ENCODE measurements at places on chromosomes 5 and 9.

DNA sequence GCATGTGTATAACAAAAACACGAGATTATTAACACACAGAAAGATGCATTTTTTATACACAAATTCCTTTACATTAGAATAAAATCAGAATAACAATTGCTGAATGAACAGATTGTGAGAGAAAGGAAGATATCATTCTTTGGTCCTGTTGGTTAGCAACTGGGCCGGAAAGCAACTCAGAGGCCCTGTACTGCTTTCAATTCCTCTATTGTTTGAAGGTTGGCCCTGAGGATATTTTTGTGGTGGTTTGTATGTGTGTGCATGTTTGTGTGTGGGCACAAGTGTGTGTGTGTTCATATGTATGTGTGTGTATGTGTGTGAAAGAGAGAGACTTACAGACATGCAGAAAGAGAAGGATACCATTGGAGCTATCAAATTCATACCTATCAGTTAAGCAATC, 356.8 kb upstream of the DMAC1 start:
- DNase-seq = no peak

DNA sequence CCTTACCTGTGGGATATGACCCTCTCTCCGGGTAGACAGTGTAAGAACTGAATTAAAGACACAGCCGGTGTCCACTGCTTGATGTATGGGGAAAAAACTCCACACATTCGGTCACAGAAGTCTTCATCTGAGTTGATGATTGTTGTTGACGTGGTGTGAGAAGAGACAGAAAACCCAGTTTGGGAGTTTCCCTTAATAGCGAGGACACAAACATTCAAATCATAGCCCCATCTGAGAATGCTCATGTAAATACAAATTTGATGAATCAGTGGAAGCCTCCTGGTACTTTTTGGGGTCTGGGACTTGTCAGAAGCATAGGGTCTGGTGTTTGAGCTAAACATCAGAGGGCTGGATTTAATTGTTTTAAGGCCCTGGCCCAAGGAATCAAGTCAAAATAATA, 11.0 kb downstream of the HAVCR1 start:
- DNase-seq = no peak

- DNase-seq = no peak
Measured at GRCh38 chr5:82100303-82101077, 128.7 kb downstream of the ATG10 start.

GRCh38 chr9:133935328-133936005, 56.7 kb downstream of the VAV2 start:
- no peak for DNase-seq
